ENCODE measurements at places on chromosomes 2 and 18.

GRCh38 chr2:62736899-62737559, 31.5 kb downstream of the EHBP1 start:
- no peak for DNase-seq

GRCh38 chr2:19736191-19736831, 165.5 kb downstream of the TTC32 start:
- DNase-seq: no peak

DNA sequence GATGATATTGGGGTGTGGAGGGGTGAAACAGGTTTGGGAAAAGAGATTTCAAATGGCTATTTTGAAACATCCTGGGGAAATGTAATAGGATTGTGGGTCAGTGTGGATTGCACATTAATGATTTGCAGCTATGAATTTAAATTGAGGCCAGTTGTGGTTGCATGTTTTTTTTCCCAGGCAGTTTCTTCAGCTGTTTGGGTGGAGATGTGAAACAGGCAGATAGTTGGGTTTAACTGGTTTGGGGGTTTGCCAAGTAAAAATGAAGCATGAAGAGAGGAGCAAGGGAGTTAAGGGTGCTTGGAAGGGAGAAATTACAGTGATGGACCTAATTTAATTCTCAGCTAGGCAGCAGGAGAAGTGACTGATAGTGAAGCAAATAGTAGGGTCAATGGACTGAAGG, 16.8 kb downstream of the GPD2 start:
- no peak for DNase-seq

DNA sequence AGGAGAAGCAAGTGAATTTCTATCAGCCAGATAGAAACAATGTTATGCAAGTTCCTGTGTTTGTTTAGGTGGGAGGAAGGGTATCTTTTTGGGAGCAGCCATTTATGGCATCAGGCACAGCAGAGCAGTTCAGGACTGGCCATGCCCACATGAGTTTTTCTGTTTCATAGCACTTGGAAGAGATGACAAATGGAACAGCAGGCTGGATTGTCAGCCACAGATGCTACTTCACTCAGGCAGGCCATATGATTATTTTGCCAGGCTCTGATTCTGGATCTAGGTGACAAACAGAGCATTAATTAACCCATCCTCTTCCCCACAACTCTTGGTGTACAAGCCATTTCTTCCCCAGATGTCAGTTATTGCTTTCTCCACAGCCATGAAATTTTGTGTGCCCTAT, 63.8 kb downstream of the GALNT13 start:
- no peak for DNase-seq

DNA sequence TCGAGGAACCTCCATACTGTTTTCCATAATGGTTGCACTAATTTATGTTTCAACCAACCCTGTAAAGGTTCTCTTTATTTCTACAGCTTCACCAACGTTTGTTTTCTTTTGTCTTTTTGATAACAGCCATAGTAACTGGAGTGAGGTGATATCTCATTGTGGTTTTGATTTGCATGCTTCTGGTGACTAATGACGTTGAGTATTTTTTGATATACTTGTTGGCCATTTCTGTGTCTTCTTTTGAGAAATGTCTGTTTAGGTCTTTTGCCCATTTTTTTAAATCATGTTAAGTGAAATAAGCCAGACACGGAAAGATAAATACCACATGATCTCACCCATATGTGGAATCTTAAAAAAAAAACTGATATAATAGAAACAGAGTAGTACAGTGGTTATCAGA, 74.8 kb upstream of the SMIM21 start:
- no peak for DNase-seq

DNA sequence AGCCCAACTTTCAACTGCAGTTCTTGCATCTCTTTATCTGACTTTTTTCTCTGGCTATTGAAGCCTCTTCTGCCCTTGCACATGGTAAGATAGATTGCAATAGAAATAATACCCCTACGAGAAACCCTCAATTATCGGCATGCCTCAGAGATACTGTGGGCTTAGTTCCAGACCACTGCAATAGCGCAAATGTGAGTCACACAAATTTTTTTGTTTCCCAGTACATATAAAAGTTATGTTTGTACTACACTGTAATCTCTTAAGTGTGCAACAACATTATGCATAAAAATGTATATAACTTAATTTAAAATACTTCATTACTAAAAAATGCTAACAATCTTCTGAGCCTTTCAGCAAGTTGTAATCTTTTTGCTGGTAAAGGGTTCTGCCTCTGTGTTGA, 124.7 kb downstream of the PDE1A start:
- DNase-seq: no peak

- no peak for DNase-seq
Observed at GRCh38 chr2:23624378-23624777, 239.4 kb downstream of the KLHL29 start.

DNA sequence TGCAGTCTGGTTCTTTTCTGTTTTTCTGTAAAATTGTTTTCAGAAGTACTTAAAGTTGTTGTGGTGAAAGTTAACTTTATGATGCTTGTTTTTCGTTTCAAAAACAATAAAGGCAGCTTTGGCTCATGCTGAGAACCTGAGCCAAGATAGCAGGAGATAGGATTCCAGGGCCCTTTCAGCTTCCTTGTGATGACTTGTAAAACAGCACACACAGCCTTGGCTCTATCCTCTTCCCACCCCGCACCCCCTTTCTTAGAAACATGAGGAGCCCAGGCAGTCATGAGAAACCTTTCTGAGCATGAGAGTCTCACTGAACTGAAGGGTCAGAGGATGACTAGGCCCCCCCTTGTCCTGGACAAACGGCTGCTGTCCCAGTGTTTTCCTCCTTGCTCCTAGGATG, 12.4 kb upstream of the CHRNA1 start:
- DNase-seq: no peak

DNA sequence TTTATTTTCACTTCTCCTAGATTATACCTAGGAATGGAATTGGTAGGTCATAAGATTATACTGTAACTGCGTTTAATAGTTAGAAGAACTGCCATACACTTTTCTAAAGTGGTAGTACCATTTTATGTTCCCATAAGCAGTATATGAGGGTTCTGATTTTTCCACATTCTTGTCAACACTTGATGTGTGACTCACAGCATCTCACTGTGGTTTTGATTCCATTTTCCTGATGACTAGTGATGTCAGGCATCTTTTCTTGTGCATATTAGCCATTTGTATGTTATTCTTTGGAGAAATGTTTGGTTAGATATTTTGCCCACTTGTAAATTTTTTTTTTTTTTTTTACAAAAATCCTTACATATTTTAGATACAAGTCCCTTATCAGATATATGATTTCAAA, 2.3 kb downstream of the DCAF17 start:
- no peak for DNase-seq

DNA sequence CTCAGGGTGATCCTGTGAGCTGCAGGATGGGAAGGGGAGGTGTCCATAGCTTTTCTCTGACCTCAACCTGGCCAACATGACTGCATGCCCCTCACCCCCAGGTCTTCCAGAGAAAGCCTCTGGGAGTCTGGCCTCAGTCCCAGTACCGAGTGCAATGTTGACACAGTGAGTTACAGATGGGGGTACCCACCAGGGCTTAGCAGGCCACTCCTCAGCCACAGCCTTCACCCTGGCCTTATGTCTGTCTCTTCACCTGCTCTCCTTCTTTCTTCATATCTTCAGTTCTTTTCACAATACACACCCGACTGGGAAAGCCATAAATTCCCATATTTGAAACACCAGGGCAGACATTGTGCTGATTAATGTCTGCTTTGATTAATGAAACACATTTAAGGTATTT, 33.5 kb downstream of the AOX1 start:
- no peak for DNase-seq

DNA sequence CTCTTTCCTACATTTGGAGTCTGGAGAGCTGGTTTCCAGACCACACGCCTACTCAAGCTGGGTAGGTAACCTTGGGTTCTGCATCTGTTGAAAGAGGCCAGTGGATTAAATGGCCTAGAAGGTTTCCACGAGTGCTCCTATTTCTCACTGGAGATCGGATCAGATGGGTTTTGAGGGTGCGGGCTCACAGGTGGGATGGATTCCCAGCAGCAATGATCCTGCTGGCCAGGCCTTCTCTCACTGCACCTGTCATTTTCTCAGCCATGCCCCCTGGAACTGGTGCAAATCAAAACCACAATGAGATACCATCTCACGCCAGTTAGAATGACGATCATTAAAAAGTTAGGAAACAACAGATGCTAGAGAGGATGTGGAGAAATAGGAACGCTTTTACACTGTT, 747.5 kb upstream of the RAB6C start:
- no peak for DNase-seq

GRCh38 chr18:26008096-26008495, 82.3 kb downstream of the SS18 start:
- no peak for DNase-seq

GRCh38 chr2:133459590-133459989, 108.7 kb downstream of the NCKAP5 start:
- DNase-seq: no peak

DNA sequence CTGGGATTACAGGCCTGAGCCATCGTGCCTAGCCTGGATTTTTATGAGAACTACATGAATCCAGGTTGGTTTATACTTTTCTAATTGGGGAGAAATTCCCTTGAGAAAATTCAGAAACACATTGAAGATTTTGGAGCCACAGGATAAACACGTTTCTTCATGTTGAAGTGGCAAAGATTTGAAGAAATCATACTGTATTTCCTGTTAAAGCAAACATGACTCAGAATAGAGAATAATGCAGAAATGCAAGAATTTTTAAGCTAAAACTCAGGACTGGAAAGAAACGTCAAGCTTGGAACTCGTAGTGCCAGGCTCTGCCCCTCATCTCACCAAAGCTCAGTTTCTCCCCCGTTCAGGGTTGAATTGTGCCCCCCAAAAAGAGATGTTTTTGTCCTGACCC, 32.1 kb upstream of the TAF1B start:
- no peak for DNase-seq

GRCh38 chr2:59540864-59541263, 1012.6 kb downstream of the BCL11A start:
- no peak for DNase-seq

DNA sequence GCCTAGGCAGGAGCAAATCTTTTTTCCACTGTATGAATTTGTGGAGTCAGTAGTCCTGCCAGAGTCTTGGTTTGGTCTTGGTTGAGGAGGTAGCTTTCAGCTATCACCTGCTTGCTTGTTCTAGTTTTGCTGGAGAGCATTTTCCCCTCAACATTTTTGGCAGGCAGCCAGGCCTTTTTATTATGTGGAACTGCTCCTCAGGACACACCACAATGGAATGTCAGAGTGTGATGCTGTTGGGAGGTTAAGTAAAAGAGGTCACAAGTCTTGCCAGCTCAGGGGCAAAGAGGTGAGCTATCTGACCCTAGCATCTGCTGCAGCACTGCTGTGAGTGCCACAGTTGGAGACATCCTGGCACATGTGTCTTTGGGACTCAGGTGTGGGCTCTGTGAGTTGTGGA, 258.0 kb downstream of the CNTNAP5 start:
- DNase-seq: no peak

GRCh38 chr2:204365811-204366210, 179.5 kb upstream of the PARD3B start:
- DNase-seq: no peak

- DNase-seq: no peak
Observed at GRCh38 chr2:55862673-55863390, 60.8 kb downstream of the EFEMP1 start.

DNA sequence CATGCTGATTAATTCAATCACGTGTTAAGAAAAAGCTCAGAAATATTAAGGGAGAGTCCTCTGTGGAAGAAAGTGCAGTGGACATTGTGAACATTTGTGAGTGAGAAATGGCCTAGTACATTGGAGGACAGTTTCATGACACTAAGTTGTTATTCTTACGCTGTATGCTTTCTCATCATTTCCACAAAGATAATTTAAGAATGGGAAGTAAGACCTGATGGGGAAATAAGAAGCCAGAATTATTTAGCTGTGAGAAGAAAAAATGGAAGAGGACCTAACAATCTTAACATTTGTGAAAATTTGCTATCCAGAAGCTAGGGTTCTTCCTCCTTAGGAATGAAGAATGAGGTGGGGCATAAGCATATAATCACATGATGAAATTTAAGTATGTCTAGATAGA, 15.2 kb upstream of the RAPH1 start:
- no peak for DNase-seq

All from CD4-positive, alpha-beta T cell treated with Interleukin-2 at 100 ng/mL for 4 hours (primary cell).